A549 (cell line): ENCODE measurements at places on chromosomes 3 and 15.

DNA sequence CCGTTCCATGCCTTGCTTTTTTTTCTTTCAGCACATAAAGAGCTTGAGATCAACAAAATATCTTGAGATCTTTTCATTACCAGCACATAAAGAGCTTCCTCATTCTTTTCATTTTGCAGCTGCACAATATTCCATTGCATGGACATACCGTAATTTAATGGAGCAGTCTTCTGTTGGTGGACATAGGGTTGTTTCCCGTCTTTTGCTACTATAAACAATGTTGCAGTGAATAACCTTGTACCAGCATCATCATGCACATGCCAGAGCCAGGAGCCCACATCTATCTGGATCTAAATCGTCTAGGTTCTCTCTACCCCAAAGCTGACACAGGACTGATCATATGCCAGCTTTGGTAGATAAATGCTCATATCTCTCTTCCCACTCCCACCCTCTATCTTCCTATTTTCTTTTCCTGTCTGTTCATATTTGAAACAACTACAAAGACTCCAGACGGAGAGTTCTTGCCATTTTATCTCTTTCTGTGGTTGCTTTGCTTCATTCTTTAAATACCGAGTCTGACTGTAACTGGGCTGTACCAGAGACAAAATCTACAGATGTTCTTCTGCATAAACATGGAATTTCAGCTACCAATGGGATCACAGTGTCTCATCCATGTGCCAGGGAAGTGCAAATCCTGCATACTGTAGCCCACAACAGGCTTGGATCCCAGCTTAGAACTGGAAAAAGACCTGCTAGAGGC is 47.1 kb upstream of the AKAP13 start:
- DNase-seq = no peak

GRCh38 chr3:16932877-16933276 is 48.1 kb downstream of the PLCL2 start:
- no peak for DNase-seq

DNA sequence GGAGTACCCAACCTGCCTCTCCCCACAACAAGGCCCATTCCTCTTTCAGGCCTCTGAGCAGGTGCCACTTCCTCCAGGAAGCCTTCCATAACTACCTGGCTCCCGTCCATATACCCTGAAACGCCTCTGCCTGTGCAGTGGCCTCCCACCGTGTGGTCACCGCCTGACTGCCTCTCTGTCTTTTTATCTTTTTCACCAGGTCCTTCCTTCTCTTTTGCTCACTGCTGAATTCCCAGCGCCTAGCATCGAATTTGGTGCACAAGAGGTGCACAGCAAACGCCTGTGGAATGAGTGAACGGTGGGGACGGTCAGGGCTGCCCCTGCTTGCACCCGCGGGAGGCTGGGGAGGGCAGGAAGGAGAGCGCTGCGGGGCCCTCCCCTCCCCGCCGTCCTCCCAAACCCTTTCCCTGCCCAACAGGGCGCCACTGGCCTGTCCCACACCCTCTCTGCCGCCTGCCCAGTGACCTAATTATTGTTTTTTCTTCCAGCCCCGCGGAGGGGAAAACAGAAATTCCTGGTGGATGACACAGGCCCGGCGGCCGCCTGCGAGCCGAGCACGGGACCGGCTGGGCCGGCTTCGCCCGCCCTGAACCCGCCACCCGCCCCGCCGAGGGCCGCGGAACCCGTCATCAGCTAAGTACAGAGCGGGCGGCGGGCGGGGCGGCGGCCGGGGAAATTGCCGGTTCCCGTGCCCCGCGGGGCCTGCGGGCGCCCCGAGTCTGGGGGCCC is 140.1 kb downstream of the SMAD6 start:
- DNase-seq = peak; percentile 81

DNA sequence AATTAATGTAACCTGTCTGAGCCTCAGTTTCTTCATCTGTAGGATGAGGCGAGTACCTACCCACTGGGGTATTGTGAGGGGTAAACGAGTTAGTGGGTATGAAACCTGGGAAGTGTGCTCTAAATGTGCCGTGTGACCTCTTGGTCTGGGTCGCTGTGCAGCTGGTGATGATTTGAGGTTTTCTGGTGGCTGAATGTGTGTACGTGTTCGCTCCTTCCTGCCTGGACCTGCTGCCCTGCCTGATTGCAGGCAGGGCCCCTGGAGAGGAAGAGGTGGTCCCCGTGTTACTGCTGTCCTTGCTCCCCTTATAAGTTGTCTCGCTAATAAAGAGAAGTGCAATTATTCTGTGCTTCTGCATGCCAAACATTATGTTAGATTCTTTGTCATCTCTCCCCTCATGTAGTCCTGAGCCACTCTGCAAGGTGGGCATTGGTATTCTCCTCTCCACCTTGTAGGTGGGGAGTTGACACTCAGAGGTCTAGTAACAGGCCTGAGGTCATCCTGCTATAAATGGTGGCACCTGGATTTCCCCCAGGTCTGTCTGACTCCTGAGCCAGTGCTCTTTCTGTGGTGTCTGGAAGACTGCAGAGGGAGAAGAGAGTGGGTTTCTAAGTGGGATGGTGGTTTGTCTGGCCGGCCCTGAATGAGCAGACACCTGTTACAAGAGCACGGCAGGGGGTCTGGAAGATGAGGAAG is 15.7 kb downstream of the PDIA5 start:
- no peak for DNase-seq

- DNase-seq = no peak
These were observed 482.8 kb downstream of the FGF12 start for GRCh38 chr3:192244591-192244990.

DNA sequence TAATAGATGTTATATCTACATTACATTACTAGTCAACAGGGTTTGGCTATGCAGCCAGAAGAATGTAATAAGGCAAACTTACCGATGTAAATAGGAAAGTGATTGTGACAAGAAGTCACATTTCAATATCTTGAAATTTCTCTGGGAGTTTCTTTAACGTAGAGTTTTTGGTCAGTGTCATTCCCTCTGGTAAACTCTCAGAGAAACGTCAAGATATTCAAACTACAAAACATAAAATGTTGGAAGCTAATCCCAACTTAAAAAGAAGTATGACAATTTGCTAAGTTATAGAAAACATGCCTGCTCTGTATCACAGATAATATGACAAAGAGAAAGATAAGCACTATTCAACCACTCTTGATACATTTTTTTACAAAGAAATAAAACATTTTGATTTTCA is 111.2 kb upstream of the PRICKLE2 start:
- DNase-seq = no peak

- no peak for DNase-seq
These were observed 51.1 kb upstream of the POLG start for GRCh38 chr15:89385596-89386331.

GRCh38 chr15:73265536-73266153 is 103.1 kb downstream of the HCN4 start:
- DNase-seq = peak; percentile 66

DNA sequence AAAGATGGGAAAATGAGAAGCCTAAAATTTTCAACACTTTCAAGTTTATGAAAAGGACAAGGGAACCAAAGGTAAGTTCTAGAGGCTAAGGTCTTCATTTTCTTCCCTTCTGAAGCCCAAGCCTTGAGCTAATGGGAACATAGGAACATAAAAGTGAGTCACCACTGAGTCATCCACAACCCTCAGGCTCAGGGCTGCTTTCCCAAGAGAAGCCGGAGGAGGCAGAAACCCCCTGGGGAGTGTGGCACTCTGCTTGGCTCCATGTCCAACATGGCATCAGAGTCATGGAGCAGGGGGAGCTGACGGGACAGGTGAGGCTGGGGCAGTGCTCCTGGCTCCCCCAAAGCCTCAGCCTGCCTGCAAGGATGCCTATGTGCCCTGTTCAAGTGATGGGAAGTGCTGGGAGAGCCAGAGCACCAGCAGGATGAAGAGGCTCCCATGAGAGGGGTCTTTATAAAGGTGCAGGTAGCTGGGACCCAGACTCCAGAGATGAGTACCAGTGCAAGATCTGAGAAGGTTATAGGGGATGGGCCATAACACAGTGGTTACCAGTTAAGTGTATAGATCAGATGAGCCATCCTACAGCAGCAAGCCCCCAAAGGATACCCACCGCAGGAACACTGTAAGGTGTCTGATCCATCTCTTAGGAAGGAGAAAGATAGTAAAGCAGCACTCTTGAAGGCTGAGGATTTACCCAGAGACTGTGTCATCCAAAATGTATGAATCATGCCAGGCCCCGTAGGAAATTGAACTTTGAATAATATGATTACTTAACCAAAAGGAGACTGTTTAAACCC is 31.8 kb upstream of the RYR3 start:
- peak; percentile 80 for DNase-seq

- no peak for DNase-seq
These were observed 517 bp downstream of the TMA7 start for GRCh38 chr3:48440590-48440958.

GRCh38 chr3:134074790-134075567 is 45.3 kb upstream of the SLCO2A1 start:
- DNase-seq = no peak

- DNase-seq = no peak
These were observed 16.9 kb upstream of the LRRC31 start for GRCh38 chr3:169886671-169887070.

GRCh38 chr3:42670051-42670576 is 15.2 kb upstream of the KLHL40 start:
- no peak for DNase-seq

- peak; percentile 51 for DNase-seq
These were observed 4.0 kb downstream of the DIPK2A start for GRCh38 chr3:143975554-143976152.
